Stimulated activated CD4-positive, alpha-beta T cell treated with anti-CD3 and anti-CD28 coated beads, Interleukin-15, amount 100 ng/mL, for 1 hour (primary cell): ENCODE measurements at places on chromosomes 6 and 20.

DNA sequence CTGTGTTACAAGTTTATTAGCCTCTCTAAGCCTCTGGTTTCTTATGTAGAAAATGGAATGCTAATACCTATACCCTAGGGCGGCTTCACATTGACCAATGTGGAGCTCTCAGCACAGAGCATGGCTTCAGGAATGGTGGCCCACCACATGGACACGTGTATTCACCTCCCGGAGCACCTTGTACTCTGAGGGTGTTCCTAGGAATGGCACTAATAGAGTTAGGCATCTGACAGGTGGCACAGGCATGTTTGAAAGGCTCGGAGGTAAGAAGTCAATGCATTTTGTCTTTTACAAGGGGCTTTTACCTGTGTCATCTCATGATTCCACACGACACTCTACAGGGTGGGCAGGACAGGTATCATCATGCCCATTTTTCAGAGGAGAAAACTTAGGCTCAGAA lies 5.3 kb upstream of the TGM3 start:
- no peak for DNase-seq

GRCh38 chr20:2984028-2984501 lies 59.4 kb upstream of the GNRH2 start:
- no peak for DNase-seq

- DNase-seq = no peak
Measured at GRCh38 chr20:59242714-59243626, 57.4 kb upstream of the EDN3 start.

- DNase-seq = no peak
Measured at GRCh38 chr6:38783443-38784228, 68.5 kb downstream of the DNAH8 start.

DNA sequence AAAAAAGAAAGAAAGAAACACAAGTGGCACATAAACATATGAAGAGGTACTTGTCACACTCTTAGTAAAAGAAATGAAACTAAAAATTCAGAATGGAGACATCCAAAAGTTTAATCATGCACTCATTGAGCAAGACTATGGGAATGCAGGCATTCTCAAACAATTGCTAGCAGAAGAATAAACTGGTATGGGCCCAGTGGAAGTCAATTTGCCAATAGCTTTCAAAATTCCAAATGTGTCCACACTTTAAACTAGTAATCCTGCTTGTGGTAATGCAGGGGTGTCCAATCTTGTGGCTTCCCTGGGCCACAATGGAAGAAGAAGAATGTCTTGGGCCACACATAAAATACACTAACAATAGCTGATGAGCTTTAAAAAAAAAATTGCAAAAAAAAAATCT lies 97.4 kb downstream of the EPB41L2 start:
- no peak for DNase-seq

DNA sequence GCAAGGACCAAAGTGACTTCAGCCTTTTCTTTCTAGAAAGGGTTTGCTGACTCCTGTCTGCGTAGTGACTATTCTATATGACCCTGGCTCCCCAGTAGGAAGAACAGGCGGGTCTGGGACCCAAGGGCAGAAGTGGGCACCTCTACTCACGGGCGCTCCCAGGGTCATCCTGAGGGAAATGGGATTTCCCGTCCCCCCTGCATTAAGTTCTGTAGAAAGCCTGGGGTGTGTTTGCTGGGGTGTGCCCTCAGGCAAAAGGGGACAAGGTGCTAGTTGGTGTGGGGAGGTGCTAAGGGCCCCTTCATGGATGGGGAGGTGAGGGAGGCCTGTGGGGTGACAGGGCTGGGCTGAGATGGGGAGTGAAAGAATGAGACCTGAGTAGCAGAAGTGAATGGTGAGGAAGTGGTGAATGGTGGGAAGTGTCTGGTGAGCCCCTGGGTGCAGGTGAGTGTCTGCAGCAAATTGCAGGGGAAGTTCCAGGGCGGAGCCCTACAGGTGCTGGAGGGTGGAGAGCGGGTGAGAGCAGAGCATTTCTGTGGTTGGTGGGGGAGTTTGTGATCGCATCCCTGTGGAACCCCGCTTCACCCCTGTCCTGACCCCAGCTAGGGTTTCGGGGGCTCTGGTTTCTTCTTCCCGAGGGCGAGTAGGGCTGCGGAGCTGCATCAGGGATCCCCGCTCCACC lies 21.1 kb downstream of the RAET1L start:
- no peak for DNase-seq

GRCh38 chr6:162538643-162539064 lies 188.9 kb downstream of the PRKN start:
- DNase-seq = no peak

DNA sequence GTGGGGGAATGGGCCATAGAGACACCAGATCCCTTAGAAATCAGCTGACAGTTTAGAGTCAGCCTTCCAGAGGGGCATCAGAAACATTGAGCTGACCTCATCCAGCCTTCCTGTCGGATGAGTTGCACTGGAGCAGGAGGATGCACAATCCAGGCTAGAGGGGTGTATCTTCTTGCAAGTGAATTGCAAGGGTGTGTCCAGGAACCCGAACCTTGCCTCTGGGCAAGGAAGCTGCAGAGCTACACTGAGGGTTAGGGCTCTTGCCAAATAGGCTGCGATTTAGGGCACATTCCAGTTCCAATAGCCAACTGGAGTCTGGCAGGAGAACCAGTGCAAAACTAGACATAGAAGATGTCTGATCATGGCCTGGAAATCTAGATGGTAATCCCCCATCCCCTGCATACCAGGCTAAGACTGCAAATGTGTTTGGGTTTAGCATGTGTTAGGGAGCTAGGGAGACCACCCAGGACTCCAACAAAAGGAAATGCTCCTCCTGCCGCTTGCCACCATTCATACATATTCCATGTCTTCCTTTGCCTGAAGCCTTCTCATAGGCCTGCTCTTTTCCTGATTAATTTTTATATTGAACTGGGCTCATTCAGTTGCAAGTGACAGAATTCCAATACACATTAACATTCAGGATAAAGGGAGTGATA lies 6.3 kb upstream of the UTRN start:
- DNase-seq = no peak

DNA sequence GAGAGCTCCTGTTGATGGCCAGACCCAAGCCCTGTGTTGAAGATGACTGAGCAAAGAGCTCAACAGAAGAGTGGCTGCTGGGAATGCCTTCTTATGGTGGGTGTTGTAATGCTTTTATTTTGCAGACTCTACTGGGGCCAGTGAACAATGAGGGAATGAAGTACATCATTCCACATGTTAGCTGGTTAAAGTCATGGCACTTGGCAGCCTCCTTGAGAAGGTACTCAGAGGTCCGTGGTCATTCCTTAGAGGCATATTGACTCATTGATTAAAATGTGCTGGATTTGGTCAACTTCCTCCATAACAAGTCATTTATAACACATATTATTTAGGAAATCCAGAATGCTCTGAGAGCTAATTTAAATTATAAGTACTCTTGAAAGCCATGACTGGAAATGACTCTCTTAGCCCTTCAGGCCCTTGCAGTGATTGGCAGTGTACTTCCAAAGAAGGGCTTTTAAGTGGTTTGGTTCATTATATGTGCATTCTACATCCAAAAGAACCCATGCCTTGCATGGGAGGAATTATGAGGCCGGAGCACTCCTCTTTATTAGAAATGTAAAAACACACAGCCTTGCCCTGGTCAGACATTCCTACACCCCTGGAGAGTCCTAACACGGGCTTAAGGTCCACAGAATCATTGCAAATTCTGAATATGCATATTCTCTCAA lies 976.9 kb downstream of the KIF16B start:
- DNase-seq = no peak

DNA sequence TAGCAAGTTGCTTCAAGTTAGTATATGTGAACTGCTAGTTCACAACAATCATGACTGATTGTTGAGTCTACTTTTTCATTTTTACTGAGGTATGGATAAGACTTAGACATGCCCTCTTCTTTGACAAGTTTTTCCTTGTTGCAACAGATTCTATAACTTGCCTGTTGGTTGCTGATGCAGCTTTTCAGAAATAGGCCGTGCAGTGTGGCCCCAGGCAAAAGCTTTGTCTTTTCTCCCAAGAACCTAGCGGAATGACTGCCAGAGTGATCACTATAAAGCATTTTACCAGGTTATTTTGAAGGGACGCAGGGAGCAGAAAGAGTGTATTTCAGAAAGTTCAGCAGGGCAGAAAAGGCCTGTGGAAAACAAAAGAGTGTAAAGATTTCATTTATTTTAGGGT lies 16.0 kb downstream of the HECA start:
- DNase-seq = no peak

- no peak for DNase-seq
Measured at GRCh38 chr20:48105526-48105925, 320.2 kb upstream of the SULF2 start.

GRCh38 chr20:35305682-35306556 lies 13.7 kb upstream of the FAM83C start:
- no peak for DNase-seq

- peak; percentile 27 for DNase-seq
Measured at GRCh38 chr6:38057994-38058393, 238.5 kb downstream of the ZFAND3 start.

GRCh38 chr20:18773566-18773965 lies 40.0 kb upstream of the SCP2D1 start:
- no peak for DNase-seq

GRCh38 chr6:34243131-34243771 lies 5.6 kb downstream of the SMIM29 start:
- no peak for DNase-seq

DNA sequence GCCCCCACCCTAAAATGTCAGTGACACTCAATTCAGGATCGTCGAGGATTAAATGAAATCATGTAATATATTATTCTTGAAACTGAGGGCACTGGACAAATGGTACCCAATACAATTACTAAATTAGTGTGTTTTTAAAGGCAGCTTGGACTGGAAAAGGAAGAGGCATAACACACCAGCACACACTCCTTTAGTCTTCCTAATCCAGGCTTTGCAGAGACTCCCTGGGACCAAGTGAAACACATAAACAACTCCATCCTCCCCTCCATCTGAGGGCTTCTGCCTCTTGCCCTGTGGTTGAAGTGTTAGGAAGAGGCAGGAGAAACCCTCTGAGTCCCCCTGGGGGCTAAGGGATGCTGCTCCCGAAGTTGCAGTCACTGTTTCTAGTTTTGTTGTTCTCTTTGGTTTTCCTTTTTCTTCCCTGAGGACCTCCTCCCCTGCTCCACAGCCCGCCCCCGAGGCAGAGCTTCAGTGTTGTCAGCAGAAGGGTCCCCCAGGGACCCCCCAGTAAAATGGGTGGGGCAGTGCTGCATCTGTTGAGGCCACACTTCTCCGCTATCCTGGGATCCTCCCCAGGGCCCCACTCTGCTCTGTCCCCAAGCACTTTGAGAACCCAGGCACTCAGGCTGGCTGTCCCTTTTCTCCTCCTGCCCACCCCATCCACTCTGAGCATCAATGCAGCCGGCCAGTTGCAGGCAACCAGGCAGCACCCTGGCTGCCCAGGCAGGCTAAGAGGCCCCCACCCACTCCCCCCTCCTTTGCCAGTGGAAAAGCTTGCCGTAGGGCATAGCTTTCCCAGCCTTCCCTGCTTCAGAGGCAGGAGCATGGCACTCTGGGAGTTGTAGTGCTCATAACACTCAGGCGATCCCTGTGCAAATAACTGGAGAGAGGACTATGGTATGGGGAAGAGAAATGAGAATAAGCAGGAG lies 5.9 kb downstream of the TMEM63B start:
- no peak for DNase-seq

DNA sequence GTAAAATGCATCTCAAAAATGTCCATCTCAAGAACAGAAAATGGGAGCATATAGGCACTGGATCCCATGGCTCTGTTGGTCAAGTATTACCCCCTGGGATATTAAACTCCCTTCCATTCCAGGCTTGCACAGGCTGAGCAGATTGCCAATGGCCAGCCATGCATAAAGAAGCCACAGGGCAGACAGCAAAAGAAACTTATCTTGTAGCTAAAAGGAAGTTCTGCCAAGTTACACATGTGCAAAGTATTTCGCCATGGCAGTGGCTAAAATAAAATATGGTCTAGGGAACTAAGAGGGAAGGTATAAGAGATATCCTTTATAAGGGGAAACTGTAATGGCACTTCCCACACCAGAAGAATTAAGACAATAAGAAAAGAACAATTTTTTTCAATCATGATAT lies 415.6 kb upstream of the BTBD3 start:
- DNase-seq = no peak

DNA sequence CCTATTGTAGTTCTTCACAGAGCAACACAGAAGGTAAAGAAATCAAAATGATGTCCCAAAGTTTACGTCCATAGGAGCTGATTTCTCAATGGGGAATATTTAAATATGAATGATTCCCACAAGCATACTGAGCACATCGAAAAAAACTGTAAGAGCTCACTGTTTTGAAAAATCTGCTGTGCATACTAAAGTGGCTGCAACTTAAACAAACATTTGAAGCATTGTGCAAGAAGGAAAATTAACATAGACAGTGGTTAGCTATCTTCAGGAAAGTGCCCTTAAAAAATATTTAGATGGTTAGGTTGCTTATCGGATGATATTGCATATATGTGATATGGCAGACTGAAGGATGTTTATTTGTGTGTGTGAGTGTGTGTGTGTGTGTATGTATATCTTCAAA lies 747.6 kb downstream of the RFPL4B start:
- DNase-seq = no peak

- DNase-seq = no peak
Measured at GRCh38 chr6:52909531-52909930, at the start of gene GSTA3. GSTA3 (minus strand) TSS chr6:52909698; CDS start chr6:52905834, 3,864 bp downstream.

DNA sequence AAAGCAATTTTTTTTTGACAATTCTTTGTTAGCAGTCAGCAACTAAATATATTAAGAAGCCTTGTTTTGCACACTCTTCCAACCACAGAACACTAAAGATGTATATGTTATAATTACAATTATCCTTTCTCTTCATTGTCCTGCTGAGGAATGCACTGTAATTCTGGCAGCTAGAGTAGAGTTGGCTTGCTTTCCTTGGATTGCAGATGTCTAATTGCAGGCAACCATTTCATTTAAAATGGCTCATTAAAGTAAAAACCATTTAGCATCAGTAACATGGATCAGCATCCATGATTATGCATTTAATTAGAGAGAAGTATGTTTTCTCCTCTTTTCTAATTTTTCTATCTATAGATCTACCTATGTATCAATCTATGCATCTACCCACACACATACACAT lies 335.4 kb downstream of the GRIK2 start:
- DNase-seq = no peak

- no peak for DNase-seq
Measured at GRCh38 chr20:55678126-55678525, 327.2 kb downstream of the CBLN4 start.

GRCh38 chr6:96469312-96469711 lies 52.3 kb upstream of the UFL1 start:
- DNase-seq = no peak

GRCh38 chr20:57756213-57756612 lies 46.4 kb upstream of the PMEPA1 start:
- DNase-seq = no peak

GRCh38 chr6:72959821-72960220 lies 265.5 kb downstream of the KHDC1L start:
- DNase-seq = no peak
